CD4-positive, alpha-beta memory T cell (primary cell): ENCODE measurements at places on chromosomes 6 and 20. TPM values are rescaled to one million over a fixed set of nuclear protein-coding genes. Genes with fewer than 3 reads are reported as not detected.

MRAP2 gene
- not detected for polyA plus RNA-seq

SRC gene
- polyA plus RNA-seq = 0.50 TPM

BNIP5 gene
- polyA plus RNA-seq = not detected

MEP1A gene
- polyA plus RNA-seq = not detected

PFDN4 gene
- 70.7 TPM for polyA plus RNA-seq

TRAPPC3L gene
- polyA plus RNA-seq = not detected

PAQR8 gene
- 30.3 TPM for polyA plus RNA-seq

BAG2 gene
- 2.6 TPM for polyA plus RNA-seq

DEF6 gene
- polyA plus RNA-seq = 171 TPM

TRIM15 gene
- not detected for polyA plus RNA-seq

CD93 gene
- not detected for polyA plus RNA-seq

GGTLC1 gene
- not detected for polyA plus RNA-seq

OPN5 gene
- polyA plus RNA-seq = not detected

DZANK1 gene
- 1.1 TPM for polyA plus RNA-seq

TMEM63B gene
- 0.91 TPM for polyA plus RNA-seq

PRSS35 gene
- polyA plus RNA-seq = not detected

CAP2 gene
- not detected for polyA plus RNA-seq

PLA2G7 gene
- not detected for polyA plus RNA-seq

ADISSP gene
- 31.5 TPM for polyA plus RNA-seq

RIMS4 gene
- not detected for polyA plus RNA-seq

FAM50B gene
- 4.5 TPM for polyA plus RNA-seq

AVP gene
- not detected for polyA plus RNA-seq

TAB2 gene
- 28.9 TPM for polyA plus RNA-seq

SIRPB1 gene
- polyA plus RNA-seq = 0.64 TPM

FOXS1 gene
- not detected for polyA plus RNA-seq

BPHL gene
- polyA plus RNA-seq = 8.1 TPM

EIF2S2 gene
- 26.3 TPM for polyA plus RNA-seq

TUBB1 gene
- not detected for polyA plus RNA-seq

TMEM200A gene
- polyA plus RNA-seq = 4.8 TPM

ABRACL gene
- polyA plus RNA-seq = 289 TPM

PRPH2 gene
- polyA plus RNA-seq = 0.11 TPM

PAK5 gene
- not detected for polyA plus RNA-seq

C6orf52 gene
- not detected for polyA plus RNA-seq

HDGFL1 gene
- polyA plus RNA-seq = not detected

SNAI1 gene
- 0.17 TPM for polyA plus RNA-seq

GPR6 gene
- polyA plus RNA-seq = not detected

ZCCHC3 gene
- 5.8 TPM for polyA plus RNA-seq

RAET1G gene
- polyA plus RNA-seq = not detected

SLC22A7 gene
- not detected for polyA plus RNA-seq

TIAM2 gene
- polyA plus RNA-seq = 0.15 TPM

LY6G5B gene
- not detected for polyA plus RNA-seq

TUBB2B gene
- polyA plus RNA-seq = 0.22 TPM

SPTLC3 gene
- polyA plus RNA-seq = 0.89 TPM

GRM1 gene
- not detected for polyA plus RNA-seq

MACROD2 gene
- polyA plus RNA-seq = not detected

IRF4 gene
- 2.7 TPM for polyA plus RNA-seq

TEAD3 gene
- 0.08 TPM for polyA plus RNA-seq

CCND3 gene
- 555 TPM for polyA plus RNA-seq

PKIB gene
- polyA plus RNA-seq = 0.24 TPM

LIN28B gene
- polyA plus RNA-seq = not detected

TMEM170B gene
- polyA plus RNA-seq = 0.38 TPM

RAMACL gene
- polyA plus RNA-seq = 0.41 TPM

MCCD1 gene
- not detected for polyA plus RNA-seq

ENPP4 gene
- polyA plus RNA-seq = 4.5 TPM

TCP11 gene
- polyA plus RNA-seq = not detected

KCNK15 gene
- not detected for polyA plus RNA-seq

CST7 gene
- polyA plus RNA-seq = 62.8 TPM

GLP1R gene
- not detected for polyA plus RNA-seq

PACRG gene
- polyA plus RNA-seq = 1.5 TPM
